IPS DF 19.7 (cell line): ENCODE measurements at places on chromosomes 1 and 21.

DNA sequence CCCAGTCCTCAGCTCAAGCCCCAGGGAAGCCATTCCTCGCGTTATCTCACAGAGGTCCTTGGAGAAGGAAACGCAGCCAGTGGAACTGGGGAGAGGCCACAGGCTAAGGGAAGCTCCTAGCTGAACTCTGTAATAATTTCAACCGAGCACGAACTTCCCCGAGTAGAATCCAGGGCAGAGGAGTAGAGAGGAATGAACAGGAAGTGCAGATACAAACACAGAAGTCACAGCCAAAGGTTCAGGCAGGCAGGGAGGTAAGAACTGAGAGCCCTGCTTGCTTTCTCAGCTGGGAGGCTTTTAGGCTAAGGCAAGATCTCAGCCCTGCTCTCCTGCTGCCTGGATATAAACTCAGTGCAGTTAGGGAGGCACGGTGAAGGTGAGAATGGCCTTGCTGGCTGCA is 23.7 kb downstream of the WARS2 start:
- no peak for DNase-seq

- DNase-seq: no peak
Observed at GRCh38 chr1:212651521-212651920, 43.0 kb downstream of the ATF3 start.

DNA sequence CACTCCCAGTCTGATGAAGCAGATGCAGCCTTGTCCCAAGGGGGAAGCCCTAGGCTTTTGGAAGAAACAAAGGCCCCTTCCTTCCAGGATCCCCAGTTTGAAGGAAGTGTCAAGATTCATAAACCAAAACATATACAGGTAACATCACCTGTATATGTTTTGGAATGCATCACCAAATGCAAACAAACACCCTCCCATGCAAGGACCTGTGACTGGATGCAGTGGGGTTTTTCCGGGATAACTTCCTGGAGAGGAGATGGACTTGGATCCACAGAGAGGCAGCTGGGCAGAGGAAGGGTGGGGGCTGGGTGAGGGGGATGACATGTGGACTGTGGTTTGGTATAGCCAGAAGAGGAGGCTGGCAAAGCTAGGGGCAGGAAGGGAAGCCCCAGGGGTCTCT is 1.5 kb upstream of the PLA2G2F start:
- DNase-seq: no peak

- no peak for DNase-seq
Observed at GRCh38 chr1:210755991-210756659, 377.8 kb downstream of the KCNH1 start.

- DNase-seq: no peak
Observed at GRCh38 chr1:113153116-113153803, 80.3 kb downstream of the LRIG2 start.

- no peak for DNase-seq
Observed at GRCh38 chr1:37189111-37189510, 154.8 kb upstream of the GRIK3 start.

GRCh38 chr21:36149788-36150711 is 6.6 kb upstream of the DOP1B start:
- DNase-seq: no peak

DNA sequence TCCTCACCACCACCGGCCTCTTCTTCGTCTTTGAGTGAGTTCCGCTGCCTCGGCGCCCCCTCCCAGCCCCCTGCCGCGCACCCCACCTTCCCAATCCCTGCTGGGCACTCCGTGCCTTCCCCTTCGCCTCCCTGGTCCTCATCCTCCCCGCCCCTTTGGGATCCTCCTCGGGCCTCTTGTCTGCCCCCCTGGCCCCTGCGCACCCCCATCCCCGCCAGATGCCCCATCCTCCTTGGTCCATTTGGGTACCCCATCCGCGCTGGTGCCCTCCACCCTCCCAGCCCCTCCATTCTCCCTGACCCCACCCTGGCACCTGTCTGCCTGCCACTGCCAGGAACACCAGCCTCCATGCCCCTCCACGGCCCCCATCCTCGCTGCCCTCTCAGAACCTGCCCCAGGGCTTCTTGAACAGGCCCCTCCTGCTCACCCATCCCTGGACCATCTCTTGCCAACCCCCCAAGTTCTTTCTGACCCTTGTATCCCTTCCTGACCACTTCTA is 667 bp downstream of the ZDHHC18 start:
- no peak for DNase-seq

GRCh38 chr21:27134516-27134915 is 167.6 kb upstream of the ADAMTS5 start:
- DNase-seq: no peak

DNA sequence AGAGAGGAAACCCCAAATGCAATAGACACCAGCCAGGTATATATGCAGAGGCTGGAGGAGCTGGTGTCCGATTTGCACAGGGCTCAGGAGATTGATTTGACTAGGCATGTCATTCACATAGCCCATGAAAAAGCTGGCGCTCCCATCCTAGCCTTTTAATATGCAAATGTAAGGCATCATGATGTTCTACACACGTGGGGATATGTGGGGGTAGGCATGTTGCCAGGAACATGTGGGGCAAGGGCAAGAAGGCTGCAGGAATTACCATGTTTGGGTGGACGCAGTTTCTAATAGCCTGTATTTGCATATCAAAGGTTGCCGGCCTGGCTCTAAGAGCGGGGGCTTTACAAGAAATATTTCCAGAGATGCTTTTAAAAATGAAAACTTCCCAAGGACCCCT is 11.7 kb upstream of the SH3GLB1 start:
- no peak for DNase-seq

DNA sequence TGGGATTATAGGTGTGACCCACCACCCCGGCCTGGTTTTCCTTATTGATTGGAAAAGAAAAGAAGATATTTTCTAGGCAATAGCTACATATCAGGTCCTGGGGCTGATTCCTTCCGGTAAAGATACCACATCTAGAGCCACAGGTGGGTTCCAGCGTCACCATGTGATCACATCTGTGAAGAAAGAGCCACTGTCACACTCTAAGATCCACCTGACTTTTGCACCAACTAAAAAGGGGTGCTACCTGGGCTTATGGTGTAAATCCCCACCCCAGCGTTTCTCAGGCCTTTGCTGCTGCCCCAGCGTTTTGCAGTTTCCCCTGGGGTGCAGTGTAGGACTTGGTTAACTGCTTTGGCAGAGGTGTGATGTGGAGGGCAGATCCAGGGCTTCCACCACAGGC is 22.3 kb upstream of the PDE9A start:
- no peak for DNase-seq
